NCI-H510A treated with DMSO at 0.1 percent for 48 hours (cell line): ENCODE measurements at places on chromosomes 6 and 20.
A peak's percentile ranks its signal among the peaks of the same experiment; 100 is the strongest.

GRCh38 chr20:945841-946240 is 29.7 kb upstream of the ANGPT4 start:
- no peak for DNase-seq

GRCh38 chr6:168546730-168547129 is 105.7 kb downstream of the SMOC2 start:
- no peak for DNase-seq

- DNase-seq = no peak
Measured at GRCh38 chr6:147595961-147596360, 87.5 kb downstream of the SAMD5 start.

DNA sequence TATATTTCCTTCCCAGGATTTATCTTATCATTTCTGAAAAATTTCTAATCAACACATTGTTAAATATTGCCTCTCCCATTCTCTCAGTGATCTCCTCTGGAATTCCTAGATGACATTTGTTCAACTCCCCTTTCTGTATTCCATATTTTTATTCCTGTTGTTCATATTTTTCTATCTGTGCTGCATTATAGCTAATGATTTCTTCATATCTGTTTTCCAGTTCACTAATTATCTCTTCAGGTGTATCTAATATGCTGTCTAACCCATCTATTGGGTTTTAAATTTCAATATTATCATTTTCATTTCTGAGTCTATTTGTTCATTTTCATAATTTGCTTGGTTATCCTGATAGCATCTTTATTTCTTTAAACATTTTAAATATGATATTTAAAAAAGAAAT is 141.9 kb downstream of the GRM4 start:
- no peak for DNase-seq

DNA sequence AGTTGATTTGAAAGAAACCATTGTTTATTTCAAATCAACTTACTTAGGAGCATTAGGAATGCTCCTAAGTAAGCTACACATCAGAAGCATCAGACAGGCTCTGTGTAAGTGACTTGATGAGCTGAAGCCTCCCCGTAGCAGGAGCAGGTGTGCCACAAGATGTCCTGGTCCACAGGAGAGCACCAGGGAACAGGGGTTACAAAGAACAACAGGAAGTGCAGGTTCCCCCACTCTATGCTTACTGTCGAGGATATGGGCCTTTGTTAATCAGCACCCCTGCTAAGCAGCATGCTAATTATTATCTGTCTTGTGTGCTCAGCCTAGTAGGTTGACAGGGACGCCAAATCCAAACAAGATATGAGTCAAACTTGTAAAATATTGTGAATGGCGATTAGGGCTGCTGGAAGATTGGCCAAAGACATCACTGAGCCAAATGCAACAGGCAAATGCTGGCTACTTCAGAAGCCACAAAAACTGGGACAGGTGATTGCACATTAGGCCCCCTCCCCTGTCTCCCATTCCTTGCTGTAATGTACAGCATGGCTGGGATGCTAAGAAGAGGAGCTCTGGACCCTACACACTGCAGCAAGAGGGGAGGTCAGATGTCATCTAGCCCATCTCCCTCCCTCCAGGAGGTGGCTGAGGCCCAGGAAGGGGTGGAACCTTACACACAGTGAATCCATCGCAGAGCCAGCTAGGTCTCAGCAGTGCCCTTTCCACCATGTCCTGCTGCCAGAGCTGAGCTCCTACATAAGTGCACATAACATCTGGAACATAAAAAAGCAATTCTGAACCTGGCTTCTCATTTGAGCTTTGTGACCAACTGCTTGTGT is 939 bp downstream of the TGM3 start:
- peak; percentile 48 for DNase-seq

GRCh38 chr6:20095436-20095835 is 116.8 kb downstream of the MBOAT1 start:
- no peak for DNase-seq

DNA sequence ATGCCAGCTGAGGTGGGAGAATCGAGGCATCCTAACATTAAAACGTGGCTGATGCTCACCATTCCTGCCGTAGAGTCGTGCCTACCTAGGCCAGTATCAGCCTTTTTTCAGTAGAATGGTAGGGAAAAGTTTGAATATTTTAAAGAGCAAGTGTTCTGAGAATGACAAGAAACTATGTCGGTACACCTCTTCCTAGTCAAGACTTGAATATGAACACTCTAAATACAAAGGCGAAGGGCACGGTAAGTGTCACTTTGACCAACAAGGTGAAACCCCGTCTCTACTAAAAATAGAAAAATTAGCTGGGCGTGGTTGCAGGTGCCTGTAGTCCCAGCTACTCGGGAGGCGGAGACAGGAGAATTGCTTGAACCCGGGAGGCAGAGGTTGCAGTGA is 1.0 kb downstream of the GINM1 start:
- no peak for DNase-seq

GRCh38 chr20:32534661-32535240 is 50.4 kb downstream of the NOL4L start:
- peak; percentile 65 for DNase-seq
